ENCODE measurements at places on chromosomes 1 and 21.
A peak's percentile ranks its signal among the peaks of the same experiment; 100 is the strongest.

DNA sequence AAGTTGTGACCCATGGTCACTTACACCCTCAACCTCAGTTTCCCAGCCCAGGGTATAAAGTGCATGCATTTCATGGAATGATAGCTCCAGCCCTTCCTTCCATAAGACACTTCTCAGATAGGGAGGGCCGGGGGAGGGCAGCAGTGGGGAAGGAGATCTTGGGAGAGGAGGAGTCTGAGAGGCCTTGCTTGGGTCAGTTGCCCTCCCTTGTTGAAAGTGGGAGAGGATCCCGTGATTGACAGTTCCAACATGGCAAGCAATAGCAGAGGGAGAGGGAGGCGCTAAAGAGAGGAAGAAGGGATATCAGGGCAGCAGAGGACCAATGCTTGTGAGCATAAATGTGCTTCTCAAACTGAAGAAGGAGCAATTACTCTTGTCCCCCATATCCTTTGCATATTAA is 244.4 kb downstream of the CHRM3 start:
- no peak for DNase-seq

DNA sequence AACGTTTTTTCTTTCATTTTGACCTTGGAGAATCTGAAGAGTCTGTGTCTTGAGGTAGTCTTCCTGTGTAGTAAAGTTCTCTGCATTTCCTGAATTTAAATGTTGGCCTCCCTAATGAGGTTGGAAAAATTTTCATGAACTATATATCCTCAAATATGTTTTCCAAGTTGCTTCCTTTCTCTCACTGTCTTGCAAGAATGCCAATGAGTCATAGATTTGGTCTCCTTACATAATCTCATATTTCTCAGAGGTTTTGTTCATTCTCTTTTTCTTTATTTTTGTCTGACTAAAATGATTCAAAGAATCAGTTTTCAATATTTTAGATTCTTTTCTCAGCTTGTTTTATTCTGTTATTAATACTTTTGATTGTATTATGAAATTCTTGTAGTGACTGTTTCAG is 87.6 kb downstream of the DRAM2 start:
- DNase-seq: no peak

GRCh38 chr21:45151445-45152160 is 77.2 kb downstream of the ADARB1 start:
- DNase-seq: no peak

GRCh38 chr1:234499119-234499942 is 20.4 kb upstream of the TARBP1 start:
- DNase-seq: peak; percentile 84

- DNase-seq: peak; percentile 52
These were observed 19.7 kb upstream of the GALNT2 start for GRCh38 chr1:230047114-230047865.

DNA sequence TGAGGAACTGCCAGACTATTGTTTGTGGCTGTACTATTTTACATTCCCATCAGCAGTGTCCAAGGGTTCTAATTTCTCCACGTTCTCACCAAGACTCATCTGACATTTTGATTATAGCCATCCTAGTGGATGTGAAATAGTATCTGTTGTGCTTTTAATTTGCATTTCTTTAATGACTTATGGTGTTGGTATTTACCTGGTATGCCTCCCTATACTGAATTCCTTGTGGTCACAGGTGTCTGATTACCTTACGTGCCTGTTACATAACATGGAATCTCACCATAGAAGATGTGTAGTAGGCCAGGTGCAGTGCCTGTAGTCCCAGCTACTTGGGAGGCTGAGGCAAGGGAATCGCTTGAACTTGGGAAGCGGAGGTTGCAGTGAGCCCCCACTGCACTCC is 13.5 kb downstream of the ZYG11A start:
- no peak for DNase-seq

- DNase-seq: no peak
These were observed 347.9 kb downstream of the LTN1 start for GRCh38 chr21:28644762-28645161.

- no peak for DNase-seq
These were observed 137.6 kb downstream of the ZMYM4 start for GRCh38 chr1:35406103-35406502.

DNA sequence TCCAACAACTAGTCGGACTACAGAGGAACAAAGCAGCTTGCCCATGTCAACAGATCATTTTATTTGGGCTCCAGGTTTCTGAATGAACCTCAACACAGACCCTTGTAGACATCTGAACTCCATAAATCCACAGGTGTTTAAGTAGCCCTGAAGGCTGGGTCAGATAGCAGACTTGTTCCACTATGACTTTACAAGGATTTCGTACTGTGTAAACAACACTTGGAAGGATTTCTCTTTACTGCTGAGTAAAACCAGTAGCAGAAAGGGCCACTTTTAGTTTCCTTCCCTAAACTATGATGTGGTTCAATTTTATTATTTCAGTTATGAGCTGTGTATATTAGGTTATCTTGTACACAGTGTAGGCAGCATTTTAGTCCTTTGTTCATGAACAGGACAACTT is 316.4 kb upstream of the ADGRL2 start:
- DNase-seq: no peak

DNA sequence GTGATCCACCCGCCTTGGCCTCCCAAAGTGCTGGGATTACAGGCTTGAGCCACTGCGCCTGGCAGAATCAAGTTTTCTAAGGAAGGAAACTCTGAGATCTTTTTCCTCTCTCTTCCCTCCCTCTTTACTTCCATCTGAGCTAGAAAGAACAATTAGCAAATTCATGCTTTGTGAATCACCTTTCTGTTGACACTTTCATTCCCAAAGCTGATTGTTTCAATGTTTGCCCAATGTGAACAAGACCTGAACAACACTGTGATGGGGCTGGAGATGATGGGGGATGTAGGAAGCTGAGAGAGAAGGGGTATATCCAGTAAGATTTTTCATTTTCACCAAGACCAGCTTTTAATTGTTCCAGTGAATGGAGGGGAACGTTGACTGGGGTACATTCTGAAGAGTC is 5.7 kb upstream of the TENT5B start:
- no peak for DNase-seq

DNA sequence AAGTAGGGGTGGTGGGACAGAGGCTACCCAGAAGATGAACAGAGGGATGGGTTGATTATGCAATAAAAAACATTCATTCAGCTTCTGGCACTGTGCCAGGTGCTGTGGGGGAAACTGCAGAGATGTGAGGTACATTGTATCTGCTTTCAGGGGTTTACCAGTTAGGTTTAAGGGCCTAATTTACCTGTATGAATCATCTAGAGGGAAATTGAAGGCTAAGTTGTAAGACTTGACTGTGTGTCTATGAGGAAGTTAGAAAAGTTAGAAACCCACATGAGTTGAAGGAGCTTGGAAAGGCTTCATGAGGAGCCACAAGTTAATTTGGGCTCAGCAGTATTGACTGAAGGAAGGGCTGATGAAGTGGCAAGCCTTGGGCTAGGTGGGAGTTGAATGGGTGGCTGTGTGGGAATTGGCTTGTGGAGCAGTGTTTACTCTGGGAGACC is 36.7 kb upstream of the APOBEC4 start:
- no peak for DNase-seq

DNA sequence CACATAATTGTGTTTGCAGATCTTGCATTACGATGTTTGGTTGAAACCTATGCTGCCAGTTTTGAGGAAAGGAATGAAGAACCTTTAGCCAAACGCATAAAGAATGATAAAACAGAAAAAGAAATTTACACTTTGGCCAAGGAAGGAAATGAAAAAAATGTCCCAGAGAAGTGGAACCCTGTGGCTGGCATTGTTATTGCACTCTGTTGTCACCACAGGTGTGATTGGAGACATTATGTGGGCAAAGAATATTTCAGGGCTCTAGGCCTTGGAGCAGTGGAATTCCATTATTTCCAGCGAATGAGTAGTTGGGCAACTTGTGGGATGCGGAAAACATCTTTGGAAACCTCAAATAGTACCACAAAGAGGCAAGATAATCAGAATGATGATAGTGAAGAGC is 14.9 kb downstream of the TRMT13 start:
- DNase-seq: no peak

- no peak for DNase-seq
These were observed 10.9 kb upstream of the AGPAT3 start for GRCh38 chr21:43853851-43854772.

GRCh38 chr1:184272175-184272866 is 114.5 kb upstream of the C1orf21 start:
- peak; percentile 57 for DNase-seq

GRCh38 chr1:159923203-159924024 is 1.9 kb downstream of the TAGLN2 start:
- DNase-seq: peak; percentile 98

GRCh38 chr1:117670976-117671780 is 65.3 kb downstream of the TENT5C start:
- DNase-seq: no peak

GRCh38 chr1:27235827-27236226 is 1.4 kb downstream of the WDTC1 start:
- DNase-seq: no peak

GRCh38 chr1:101238681-101239094 is 1.9 kb downstream of the S1PR1 start:
- DNase-seq: peak; percentile 83

DNA sequence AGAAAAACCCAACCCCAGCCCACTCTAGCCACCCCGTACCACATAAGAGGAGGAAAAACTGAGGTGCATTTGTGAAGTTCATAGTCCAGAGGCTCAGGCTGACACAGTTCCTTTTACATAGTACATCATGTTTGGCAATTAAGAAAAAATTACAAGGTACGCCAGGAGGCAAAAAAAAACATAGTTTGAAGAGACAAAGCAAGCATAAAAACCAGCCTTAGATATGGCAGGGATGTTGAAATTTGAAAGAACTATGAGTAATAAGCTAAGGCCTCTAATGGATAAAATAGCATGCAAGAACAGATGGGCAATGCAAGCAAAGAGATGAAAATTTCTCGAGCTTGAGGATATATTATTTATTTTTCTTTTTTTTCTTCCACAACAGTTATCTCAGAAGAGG is 31.9 kb downstream of the MIXL1 start:
- no peak for DNase-seq

- no peak for DNase-seq
These were observed 549.2 kb downstream of the NEGR1 start for GRCh38 chr1:71733121-71733520.

- no peak for DNase-seq
These were observed 2.0 kb downstream of the TRIM17 start for GRCh38 chr1:228414511-228415211.

GRCh38 chr1:67942274-67942673 is 108.2 kb downstream of the DIRAS3 start:
- DNase-seq: no peak

- DNase-seq: no peak
These were observed 133.3 kb downstream of the NPHP4 start for GRCh38 chr1:5858844-5859407.

GRCh38 chr1:247452447-247453039 is 5.4 kb downstream of the OR2B11 start:
- no peak for DNase-seq

- no peak for DNase-seq
These were observed 17.6 kb downstream of the PM20D1 start for GRCh38 chr1:205832326-205832751.

- DNase-seq: no peak
These were observed 32.8 kb upstream of the RNF11 start for GRCh38 chr1:51203121-51203873.

- DNase-seq: no peak
These were observed 7.9 kb downstream of the TINAGL1 start for GRCh38 chr1:31583995-31584868.

GRCh38 chr1:86774305-86775295 is 70.2 kb downstream of the SH3GLB1 start:
- DNase-seq: peak; percentile 79

- DNase-seq: no peak
These were observed 1378.1 kb upstream of the PRMT6 start for GRCh38 chr1:105678334-105678733.

DNA sequence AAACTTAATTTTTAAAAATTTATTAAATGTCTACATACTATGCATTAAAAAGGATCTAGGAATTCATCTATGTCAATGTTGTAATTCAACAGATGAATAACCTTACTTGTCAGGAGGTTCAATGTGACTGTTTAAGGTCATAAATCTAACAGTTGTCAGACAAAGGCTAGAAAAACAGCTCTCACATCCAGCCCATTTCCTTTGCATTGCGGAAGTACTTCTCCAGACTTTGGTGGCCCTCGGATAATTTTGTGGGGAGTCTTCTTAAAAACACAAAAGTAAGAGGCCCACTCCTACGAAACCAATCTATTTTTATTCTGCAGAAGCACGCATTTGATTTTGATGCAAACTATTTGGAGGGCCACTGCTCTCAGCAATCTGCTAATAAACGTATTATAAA is 122.6 kb upstream of the CHRM3 start:
- DNase-seq: no peak

DNA sequence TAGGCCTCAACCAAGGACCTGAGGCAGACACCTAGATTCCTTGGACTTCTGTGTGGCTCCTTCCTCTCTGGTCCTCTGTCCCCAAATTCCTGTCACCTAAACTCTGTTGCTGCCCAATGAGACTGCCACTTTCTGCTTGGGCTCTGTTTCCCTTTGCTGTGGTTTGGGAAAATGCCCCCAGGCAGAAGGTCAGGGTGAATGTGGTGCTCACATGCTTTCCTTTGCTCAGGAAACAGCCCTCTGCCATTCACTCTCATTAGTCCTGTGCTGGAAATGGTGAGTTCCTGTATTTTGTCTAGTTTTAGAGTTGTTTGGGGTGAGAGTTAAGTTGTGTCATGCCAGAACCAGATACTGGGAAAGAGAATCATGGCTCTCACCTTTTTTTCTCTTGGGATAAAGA is 22.7 kb upstream of the SHE start:
- no peak for DNase-seq

- no peak for DNase-seq
These were observed 204.5 kb downstream of the SIPA1L2 start for GRCh38 chr1:232425421-232425820.

DNA sequence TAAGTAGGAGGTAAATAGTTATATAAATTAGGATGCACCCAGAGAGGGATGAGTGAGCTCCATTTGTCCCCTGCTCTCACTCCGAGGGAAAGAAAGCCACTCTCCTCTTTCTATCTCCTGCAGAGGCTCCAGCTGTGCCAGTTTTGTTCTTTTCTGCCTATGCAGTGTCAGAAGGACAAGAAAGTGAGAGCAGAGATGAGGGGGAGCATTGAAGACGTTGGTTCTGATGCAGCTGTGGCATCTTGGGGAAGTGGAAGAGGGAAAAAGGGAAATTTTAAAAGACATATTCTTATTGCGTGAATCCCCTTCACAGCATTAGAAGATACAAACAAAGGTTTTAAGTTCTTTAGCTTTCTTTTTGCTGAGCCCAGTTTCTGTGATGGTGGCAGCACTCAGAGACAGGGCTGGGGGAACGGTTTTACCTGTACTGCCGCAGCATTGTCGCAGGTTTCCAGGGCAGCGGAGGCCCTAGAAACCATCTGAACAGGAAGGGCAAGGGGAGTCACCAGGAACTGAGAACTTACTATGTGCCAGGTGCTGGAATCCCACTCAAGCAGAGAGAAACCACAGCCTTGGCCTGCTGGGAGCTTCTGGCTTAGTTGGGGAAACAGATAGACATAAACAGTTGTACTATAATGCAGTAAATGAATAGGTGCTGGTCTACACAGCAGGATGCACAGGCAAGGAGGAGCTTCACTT is 44.9 kb upstream of the USP24 start:
- no peak for DNase-seq
